ENCODE measurements at places on chromosomes 4 and X.

GRCh38 chrX:83759872-83760271 is 101.1 kb upstream of the CYLC1 start:
- no peak for DNase-seq

GRCh38 chr4:93384241-93384640 is 444.3 kb upstream of the ATOH1 start:
- no peak for DNase-seq

GRCh38 chr4:113756005-113756410 is 5.5 kb downstream of the CAMK2D start:
- no peak for DNase-seq

- no peak for DNase-seq
Observed at GRCh38 chrX:136159611-136160025, 12.3 kb downstream of the FHL1 start.

DNA sequence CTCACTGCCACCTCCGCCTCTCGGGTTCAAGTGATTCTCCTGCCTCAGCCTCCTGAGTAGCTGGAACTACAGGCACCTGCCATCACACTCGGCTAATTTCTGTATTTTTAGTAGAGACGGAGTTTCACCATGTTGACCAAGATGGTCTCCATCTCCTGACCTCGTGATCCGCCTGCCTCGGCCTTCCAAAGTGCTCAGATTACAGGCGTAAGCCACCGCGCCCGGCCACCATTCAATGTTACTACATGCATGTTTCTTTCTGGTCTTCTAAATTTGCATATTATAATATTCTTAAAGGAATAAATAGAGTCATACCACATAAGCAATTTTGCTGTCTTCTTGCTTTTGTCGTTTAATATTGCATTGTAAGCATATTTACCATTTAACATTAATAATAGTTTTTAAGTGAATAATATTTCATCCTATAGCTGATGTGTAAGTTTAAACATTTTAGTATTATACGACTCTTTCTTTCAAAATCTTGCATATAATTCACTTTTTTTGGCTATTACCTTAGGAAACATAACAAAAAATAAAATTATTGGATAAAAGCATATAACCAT is 1270.4 kb downstream of the ADGRL3 start:
- DNase-seq: no peak

All from stimulated activated CD8-positive, alpha-beta memory T cell treated with anti-CD3 and anti-CD28 coated beads, Interleukin-4, amount 100 ng/mL, for 48 hours (primary cell).